ENCODE measurements at places on chromosomes 12 and 14. TPM values are rescaled to one million over a fixed set of nuclear protein-coding genes. Genes with fewer than 3 reads are reported as not detected.

TPPP2 gene
- total RNA-seq, result not detected

GNB3 gene
- total RNA-seq, result 0.94 TPM

NANOG gene
- not detected for total RNA-seq

PCED1B gene
- total RNA-seq, result 0.94 TPM

SYNDIG1L gene
- total RNA-seq, result 1.1 TPM

CACNA1C gene
- 21.4 TPM for total RNA-seq

CLEC2A gene
- not detected for total RNA-seq

PROX2 gene
- total RNA-seq, result not detected

MGP gene
- total RNA-seq, result 3.9 TPM

RERG gene
- 2.2 TPM for total RNA-seq

TMEM121 gene
- total RNA-seq, result 23.1 TPM

ACIN1 gene
- total RNA-seq, result 67.8 TPM

LRCOL1 gene
- not detected for total RNA-seq

HHIPL1 gene
- 6.4 TPM for total RNA-seq

ZNF84 gene
- total RNA-seq, result 152 TPM

TAS2R9 gene
- total RNA-seq, result 1.2 TPM

KCNC2 gene
- total RNA-seq, result 21.1 TPM

NEMP1 gene
- total RNA-seq, result 7.6 TPM

COPZ1 gene
- total RNA-seq, result 47.1 TPM

ALX1 gene
- 0.16 TPM for total RNA-seq

SERPINA3 gene
- total RNA-seq, result 0.94 TPM

FOXG1 gene
- total RNA-seq, result 75.5 TPM

DPF3 gene
- 5.3 TPM for total RNA-seq

UNC119B gene
- 11.9 TPM for total RNA-seq

PLBD2 gene
- 8.9 TPM for total RNA-seq

MANSC1 gene
- 1.9 TPM for total RNA-seq

OTUB2 gene
- 5.6 TPM for total RNA-seq

MYRFL gene
- total RNA-seq, result 0.78 TPM

OR4E2 gene
- total RNA-seq, result not detected

SERPINA4 gene
- total RNA-seq, result not detected

TMTC2 gene
- 22.9 TPM for total RNA-seq

CLEC4D gene
- not detected for total RNA-seq

STAC3 gene
- total RNA-seq, result 0.94 TPM

TC2N gene
- total RNA-seq, result 22.8 TPM

RILPL2 gene
- 0.78 TPM for total RNA-seq

TMPRSS12 gene
- not detected for total RNA-seq

MUCL1 gene
- not detected for total RNA-seq

PARP2 gene
- 17.2 TPM for total RNA-seq

DCD gene
- total RNA-seq, result not detected

KRT73 gene
- total RNA-seq, result not detected

FSCB gene
- not detected for total RNA-seq

PFKM gene
- 112 TPM for total RNA-seq

Data from occipital lobe (tissue), 3 donors.